Naive B cell (primary cell): ENCODE measurements at places on chromosomes 6 and 20. TPM values are rescaled to one million over a fixed set of nuclear protein-coding genes. Genes with fewer than 3 reads are reported as not detected.

- peak overlapping the region; percentile 99 for H3K27ac ChIP-seq
- H3K36me3 ChIP-seq = no peaks in the 10 kb centered on the region
- peaks cover 12% of the 10 kb centered on the region for H3K27me3 ChIP-seq
- H3K4me3 ChIP-seq = peak overlapping the region; percentile 90
Observed at GRCh38 chr6:21596145-21596948, 2.8 kb downstream of the SOX4 start.

DNA sequence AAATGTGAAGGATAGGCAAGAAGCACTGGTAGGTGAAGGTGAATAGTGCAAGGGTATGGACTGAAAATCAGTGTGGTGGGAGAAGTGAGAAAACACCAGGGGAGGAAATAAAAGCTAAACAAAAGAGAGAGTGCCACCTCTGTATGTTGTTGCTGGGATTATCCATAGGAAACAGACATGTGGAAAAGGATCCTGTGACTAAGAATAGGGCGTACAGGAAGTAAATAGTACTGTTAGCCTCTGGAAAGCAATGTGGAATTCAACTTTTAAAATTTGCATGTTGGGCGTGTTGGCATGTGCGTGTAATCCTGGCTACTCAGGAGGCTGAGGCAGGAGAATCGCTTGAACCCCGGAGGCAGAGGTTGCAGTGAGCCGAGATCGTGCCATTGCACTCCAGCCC is 661.7 kb downstream of the KIF16B start:
- H3K27ac ChIP-seq = no peak overlapping the region
- H3K36me3 ChIP-seq = peaks cover 29% of the 10 kb centered on the region
- no peaks in the 10 kb centered on the region for H3K27me3 ChIP-seq
- no peak for DNase-seq

DNA sequence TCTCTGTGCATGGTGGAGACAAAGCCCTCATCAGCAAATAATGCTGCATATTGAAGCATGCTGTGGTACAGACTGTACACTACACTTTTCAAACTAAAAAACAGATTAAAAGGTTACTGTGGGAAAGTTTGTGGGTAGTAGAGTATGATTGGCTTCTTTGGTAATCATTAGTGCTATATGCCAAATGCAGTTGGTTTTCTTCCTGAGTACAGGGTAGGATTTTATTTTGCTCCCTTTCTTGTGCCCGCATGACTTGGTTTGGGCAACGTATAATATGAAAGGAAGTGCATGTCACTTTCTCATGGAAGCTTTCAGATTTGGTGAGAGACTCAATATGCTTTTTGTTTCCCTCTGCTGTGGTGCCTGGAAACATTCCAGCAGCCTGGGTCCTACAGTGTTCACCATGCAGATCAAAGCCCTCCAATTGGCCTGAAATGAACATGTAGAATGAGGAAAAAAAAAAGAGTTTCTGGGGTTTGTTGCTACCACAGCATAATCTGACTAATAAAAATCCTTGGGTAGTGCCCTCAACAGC is 270.7 kb upstream of the ADGRB3 start:
- H3K4me3 ChIP-seq = no peak overlapping the region
- H3K4me1 ChIP-seq = no peaks in the 10 kb centered on the region
- no peak overlapping the region for H3K27ac ChIP-seq
- DNase-seq = no peak

- peaks cover 7% of the 10 kb centered on the region for H3K4me1 ChIP-seq
- H3K4me3 ChIP-seq = no peak overlapping the region
- H3K27ac ChIP-seq = no peak overlapping the region
- no peaks in the 10 kb centered on the region for H3K27me3 ChIP-seq
- no peak for DNase-seq
Observed at GRCh38 chr6:42212442-42212841, 5.2 kb downstream of the MRPS10 start.

DNA sequence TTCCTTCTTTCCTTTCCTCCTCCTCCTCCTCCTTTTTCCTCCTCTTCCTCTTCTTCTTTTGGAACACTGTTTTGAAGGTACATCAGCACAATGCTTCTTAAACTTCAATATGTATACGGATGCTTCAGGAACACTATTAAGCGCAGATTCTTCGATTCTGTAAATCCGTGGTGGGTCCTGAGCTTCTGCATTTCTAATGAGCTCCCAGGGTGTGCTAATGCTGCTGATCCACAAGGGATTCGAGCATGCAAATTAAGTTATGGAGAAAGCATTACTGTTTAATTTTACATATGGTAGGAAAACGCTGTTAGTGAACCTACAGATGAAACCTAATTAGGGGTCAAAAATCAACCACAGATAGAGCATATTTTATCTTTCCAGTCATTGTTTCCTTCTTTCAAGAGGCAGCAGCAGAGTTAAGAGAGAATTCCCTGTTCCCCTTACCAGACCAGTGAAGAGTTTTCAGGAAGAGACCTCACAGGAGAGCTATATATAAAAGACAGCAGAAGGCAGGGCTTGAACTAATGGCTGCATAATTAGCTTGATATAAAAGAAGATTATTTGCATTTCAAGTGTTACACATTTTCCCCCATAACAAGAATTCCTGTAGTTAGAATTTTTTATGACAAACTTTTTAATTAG is 47.2 kb downstream of the KIF13A start:
- no peaks in the 10 kb centered on the region for H3K27me3 ChIP-seq
- H3K36me3 ChIP-seq = peaks cover 10% of the 10 kb centered on the region
- peaks cover 2% of the 10 kb centered on the region for H3K4me1 ChIP-seq

DNA sequence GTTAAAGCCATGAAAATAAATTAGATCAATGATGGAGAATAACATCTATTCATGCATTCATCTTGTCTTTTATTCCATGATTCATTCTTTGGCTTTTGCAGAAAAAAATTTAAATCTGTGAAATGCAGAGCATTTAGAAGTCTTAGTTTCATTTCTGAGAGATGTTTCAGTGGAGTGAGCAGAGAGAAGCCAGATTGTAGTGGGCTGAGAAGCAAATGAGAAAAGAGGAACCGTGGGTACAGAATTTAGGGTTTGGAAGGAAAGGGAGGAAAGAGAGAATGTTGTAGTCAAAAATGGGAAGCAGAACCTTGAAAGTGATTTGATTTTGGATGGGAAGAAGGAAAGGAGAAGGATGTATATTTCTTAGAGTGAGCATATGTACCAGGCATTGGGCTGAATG is 260.3 kb upstream of the MAN1A1 start:
- no peak overlapping the region for H3K27ac ChIP-seq
- no peaks in the 10 kb centered on the region for H3K27me3 ChIP-seq
- H3K36me3 ChIP-seq = no peaks in the 10 kb centered on the region
- DNase-seq = no peak
- peaks cover 6% of the 10 kb centered on the region for H3K4me1 ChIP-seq

- DNase-seq = no peak
- H3K4me1 ChIP-seq = no peaks in the 10 kb centered on the region
- no peak overlapping the region for H3K4me3 ChIP-seq
- H3K36me3 ChIP-seq = peaks cover 6% of the 10 kb centered on the region
Observed at GRCh38 chr6:168293636-168294530, 25.7 kb downstream of the DACT2 start.

- H3K36me3 ChIP-seq = peaks cover 9% of the 10 kb centered on the region
- H3K4me3 ChIP-seq = no peak overlapping the region
- no peak overlapping the region for H3K27ac ChIP-seq
Observed at GRCh38 chr6:131082335-131082734, 19.3 kb upstream of the EPB41L2 start.

- no peak overlapping the region for H3K27ac ChIP-seq
- no peak overlapping the region for H3K4me3 ChIP-seq
- DNase-seq = no peak
- H3K4me1 ChIP-seq = peaks cover 18% of the 10 kb centered on the region
- peaks cover 11% of the 10 kb centered on the region for H3K36me3 ChIP-seq
Observed at GRCh38 chr20:4932061-4932460, 69.2 kb downstream of the SLC23A2 start.

DNA sequence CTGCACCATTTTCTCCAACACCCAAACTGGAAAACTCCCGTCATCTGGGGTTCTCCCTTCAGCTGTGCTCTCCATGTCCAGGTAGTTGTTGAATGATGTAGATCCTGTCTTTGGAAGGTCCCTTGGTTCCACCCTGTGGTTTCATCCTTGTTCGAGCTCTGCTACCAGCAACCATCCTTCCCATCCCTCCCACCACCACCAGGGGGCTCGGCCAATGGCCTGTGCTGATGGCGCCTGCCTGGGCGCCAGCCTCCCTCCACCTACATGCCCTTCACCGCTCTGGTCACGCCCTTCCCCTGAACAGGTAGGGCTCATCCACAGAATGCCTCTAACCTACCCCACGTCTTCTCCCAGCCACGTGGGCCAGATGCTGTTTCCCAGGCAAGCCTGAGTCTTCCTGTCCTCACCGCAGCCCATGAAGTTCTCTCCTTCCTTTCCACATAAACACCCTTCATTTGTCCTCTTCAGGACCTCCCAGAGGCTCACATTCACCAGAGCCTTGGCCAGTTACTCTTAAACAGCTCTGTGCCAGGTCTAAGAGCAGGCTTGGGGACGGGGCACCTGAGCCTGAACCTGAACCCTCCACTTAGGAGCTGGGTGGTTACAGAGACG is 75.1 kb upstream of the DUSP22 start:
- no peak overlapping the region for H3K27ac ChIP-seq
- H3K36me3 ChIP-seq = no peaks in the 10 kb centered on the region
- DNase-seq = no peak
- no peaks in the 10 kb centered on the region for H3K27me3 ChIP-seq
- H3K4me3 ChIP-seq = no peak overlapping the region
- H3K4me1 ChIP-seq = peaks cover 45% of the 10 kb centered on the region

DNA sequence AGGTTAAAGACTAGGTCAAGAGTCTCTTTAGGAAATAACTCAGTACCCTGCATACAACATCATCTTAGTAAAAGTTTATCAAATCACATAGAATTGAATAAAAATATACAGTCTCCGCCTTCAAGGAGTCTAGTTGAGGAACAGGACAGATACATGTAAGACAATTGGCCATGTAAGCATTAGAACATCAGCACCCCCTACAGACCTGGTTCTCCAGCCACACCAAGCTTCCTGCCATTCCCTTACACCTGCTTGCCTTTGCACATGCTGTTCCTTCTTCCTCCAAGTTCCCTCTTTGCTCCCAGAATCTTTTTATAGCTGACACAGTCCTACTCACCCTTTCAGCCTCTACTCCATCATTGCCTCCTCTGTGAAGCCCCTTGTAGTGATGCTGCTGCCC is 187.8 kb upstream of the LRFN2 start:
- H3K36me3 ChIP-seq = no peaks in the 10 kb centered on the region
- H3K27me3 ChIP-seq = no peaks in the 10 kb centered on the region
- no peak overlapping the region for H3K4me3 ChIP-seq
- H3K4me1 ChIP-seq = no peaks in the 10 kb centered on the region
- no peak for DNase-seq
- H3K27ac ChIP-seq = no peak overlapping the region

- no peak overlapping the region for H3K4me3 ChIP-seq
- peaks cover 15% of the 10 kb centered on the region for H3K4me1 ChIP-seq
- no peak for DNase-seq
- no peaks in the 10 kb centered on the region for H3K27me3 ChIP-seq
- H3K27ac ChIP-seq = no peak overlapping the region
Observed at GRCh38 chr6:134373993-134374392, 56.1 kb upstream of the SGK1 start.

DNA sequence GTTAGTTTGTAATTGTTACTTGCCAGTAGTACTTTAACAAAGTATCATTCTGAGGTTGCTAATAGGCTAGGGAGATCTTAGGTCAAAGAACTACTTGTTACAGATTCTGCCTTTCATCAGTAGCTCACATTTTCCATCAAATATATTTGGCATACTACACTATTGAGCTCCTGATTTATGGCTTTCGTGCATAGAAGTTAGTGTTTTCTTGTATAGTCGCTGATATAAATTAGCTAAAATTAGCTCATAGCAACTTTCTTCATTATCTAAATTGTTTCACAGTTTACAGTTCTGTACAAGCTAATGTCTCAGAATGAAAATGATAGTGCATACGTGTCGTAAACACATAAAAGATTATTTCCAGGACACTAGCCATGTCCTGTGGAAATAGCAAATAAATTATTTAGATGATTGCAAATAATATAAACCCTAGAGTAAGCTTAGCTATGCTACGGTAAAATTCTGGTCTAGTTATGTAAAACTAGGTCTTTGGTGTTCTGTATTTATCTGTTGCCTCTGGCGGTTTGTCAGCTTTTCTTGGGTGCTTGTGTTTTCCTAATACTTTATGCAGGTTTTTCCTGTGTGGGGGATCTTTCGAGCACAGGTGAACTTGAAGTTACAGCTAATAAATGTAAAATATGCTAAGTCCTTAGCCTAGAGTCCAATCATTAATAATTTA is 15.1 kb downstream of the PDE7B start:
- H3K27ac ChIP-seq = no peak overlapping the region
- H3K4me1 ChIP-seq = no peaks in the 10 kb centered on the region
- H3K27me3 ChIP-seq = no peaks in the 10 kb centered on the region
- H3K36me3 ChIP-seq = peaks cover 9% of the 10 kb centered on the region

DNA sequence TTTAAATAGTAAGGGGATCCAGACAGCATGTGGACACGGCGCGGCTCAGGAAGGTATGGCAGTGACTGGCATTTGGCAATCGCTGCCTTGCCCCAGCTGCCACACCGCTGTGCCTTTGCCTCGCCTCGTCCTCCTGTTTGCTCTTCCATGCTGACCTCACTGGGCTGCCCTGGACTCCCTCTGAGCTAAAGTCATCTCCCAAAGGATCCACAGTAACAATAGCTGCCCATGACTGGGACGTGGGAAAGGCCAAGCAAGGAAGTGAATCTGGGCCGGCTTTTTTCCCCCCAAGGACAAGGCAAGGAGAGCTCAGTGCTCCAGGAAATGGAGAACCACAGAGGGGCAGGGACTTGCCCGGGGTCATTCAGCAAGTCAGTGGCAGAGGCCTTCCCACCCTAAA is 48.1 kb downstream of the JPH2 start:
- H3K27ac ChIP-seq = no peak overlapping the region
- no peaks in the 10 kb centered on the region for H3K4me1 ChIP-seq
- DNase-seq = no peak
- no peaks in the 10 kb centered on the region for H3K36me3 ChIP-seq
- H3K27me3 ChIP-seq = peaks cover 47% of the 10 kb centered on the region
- H3K4me3 ChIP-seq = no peak overlapping the region

The GPX5 gene
- polyA plus RNA-seq = not detected

The MRPL2 gene
- 61.1 TPM for polyA plus RNA-seq

The TRIM31 gene
- polyA plus RNA-seq = not detected

The COL19A1 gene
- 28.5 TPM for polyA plus RNA-seq

The REM1 gene
- polyA plus RNA-seq = not detected

The TFAP2D gene
- not detected for polyA plus RNA-seq

The FHL5 gene
- polyA plus RNA-seq = not detected
